ENCODE measurements at places on chromosomes 13 and 19.

DNA sequence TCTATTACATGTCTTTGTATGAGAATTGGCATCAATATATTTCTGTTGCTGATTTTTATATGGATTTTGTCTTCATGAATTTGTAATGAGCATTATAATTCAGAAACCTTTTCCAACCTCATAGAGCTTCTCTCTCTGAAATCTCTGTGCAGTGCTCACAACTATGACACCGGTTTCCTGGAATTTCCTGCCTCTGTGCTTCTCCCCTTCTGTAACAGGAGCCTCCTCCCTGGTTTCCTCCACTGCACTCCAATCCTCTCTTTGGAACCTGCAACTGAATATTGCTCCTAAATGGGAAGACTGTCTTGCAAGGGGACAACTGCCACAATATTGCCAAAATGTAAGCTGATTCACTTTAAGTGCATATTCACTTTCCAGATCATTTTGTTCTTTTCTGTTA lies 1147.9 kb downstream of the UQCRFS1 start:
- DNase-seq, result no peak

GRCh38 chr13:43514311-43514710 lies 272.5 kb downstream of the ENOX1 start:
- no peak for DNase-seq

DNA sequence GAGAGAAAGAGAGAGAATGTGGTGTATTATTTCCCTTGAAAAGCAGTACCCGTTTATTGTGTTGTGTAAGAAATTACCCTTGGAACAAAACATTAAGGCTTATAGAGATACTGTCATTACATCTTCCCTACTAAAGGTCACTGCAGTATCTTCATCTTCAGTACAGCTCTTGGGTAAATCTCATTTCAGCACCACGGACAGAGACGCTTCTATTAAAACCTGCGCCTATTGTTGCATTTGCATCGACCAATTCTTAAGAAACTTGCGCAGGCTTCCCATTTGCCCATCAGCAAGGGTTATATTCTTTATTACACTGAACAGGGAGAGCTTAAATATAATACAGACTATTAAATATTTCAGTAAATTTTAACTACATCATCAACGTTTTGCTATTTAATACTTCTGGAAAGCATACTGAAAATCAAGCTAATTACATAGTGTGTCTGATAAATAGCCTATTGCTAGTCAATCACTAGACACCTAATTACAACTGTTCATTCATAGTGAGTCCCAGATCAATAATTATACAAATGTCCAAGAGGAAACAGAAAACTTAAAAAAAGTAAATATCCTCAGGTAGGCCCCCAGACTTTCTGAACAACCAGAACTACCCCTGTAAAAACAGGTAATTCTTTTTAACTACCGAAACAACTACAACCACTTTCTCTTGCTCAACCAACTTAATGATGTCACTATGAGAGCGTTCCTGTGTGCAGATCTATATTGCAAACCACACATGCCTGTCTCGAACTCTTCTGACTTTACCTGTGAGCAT lies 350.6 kb downstream of the LIG4 start:
- peak; percentile 70 for DNase-seq

DNA sequence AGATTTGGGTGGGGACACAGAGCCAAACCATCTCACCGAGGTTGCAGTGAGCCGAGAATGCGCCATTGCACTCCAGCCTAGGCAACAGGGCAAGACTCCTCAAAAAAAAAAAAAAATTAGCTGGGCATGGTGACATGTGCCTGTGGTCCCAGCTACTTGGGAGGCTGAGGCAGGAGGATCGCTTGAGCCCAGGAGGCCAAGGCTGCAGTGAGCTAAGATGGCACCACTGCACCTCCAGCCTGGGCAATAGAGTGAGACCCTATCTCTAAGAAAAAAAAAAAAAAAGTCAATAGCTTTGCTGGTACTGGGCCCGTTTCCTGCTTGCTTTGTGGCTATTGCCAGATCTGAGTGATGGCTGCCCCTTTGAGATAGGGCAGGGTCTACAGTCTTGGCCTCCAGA lies 13.1 kb downstream of the ACP7 start:
- no peak for DNase-seq

- DNase-seq, result no peak
Measured at GRCh38 chr13:101535192-101535746, 82.8 kb downstream of the ITGBL1 start.

GRCh38 chr13:46211116-46211482 lies 629 bp upstream of the LRRC63 start:
- no peak for DNase-seq

- no peak for DNase-seq
Measured at GRCh38 chr19:13134626-13135025, 15.5 kb downstream of the STX10 start.

DNA sequence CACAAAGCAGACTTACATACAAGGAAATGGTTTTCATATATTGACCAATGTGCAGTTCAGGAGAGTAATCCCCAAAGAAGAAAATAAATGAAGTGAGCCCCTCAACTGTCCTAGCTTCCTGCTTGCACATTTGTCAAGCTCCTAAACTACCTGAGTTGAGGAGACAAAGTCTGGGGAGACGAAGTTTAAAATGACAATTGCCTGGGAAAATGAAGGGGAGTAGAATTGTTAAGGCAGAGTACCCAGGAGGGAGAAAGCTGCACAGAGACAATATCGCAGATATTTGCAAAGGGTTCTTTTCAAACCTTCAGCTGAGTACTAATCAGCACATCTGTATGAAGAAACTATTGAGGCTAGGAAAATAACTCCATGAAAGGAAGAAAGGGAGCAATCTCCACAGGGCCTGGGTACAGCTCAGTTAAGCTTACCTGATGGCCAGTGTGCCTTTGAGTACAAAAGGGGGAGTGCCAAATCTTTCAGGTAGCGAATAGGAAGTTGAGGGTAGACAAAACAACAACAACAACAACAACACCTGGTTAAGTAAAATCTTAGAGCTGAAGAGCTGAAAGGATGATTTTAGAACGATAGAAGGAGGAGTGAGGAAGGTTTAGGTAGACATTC lies 1700.1 kb upstream of the PRR20A start:
- no peak for DNase-seq

GRCh38 chr13:109385242-109385560 lies 401.2 kb downstream of the IRS2 start:
- no peak for DNase-seq

- no peak for DNase-seq
Measured at GRCh38 chr19:43525836-43526771, 897 bp downstream of the ETHE1 start.

- no peak for DNase-seq
Measured at GRCh38 chr13:40682449-40683240, 16.2 kb upstream of the FOXO1 start.

DNA sequence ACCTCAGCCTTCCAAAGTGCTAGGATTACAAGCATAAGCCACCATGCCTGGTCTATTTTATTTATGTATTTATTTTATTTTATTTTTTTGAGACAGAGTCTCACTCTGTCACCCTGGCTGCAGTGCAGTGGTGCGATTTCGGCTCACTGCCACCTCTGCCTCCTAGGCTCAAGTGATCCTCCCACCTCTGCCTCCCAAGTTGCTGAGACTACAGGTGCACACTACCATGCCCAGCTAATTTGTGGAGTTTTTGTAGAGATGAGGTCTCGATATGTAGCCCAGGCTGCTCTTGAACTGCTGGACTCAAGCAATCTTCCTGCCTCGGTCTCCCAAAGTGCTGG lies 10.3 kb upstream of the ADGRE5 start:
- no peak for DNase-seq

GRCh38 chr19:12137221-12137940 lies 2.8 kb downstream of the ZNF20 start:
- DNase-seq, result no peak

- DNase-seq, result no peak
Measured at GRCh38 chr19:31863122-31863521, 482.3 kb upstream of the ZNF507 start.

- no peak for DNase-seq
Measured at GRCh38 chr13:40235160-40235796, 431.2 kb downstream of the FOXO1 start.

- DNase-seq, result no peak
Measured at GRCh38 chr19:33301900-33302174, 497 bp downstream of the CEBPA start.

GRCh38 chr13:66657165-66657881 lies 572.8 kb downstream of the PCDH9 start:
- peak; percentile 95 for DNase-seq

GRCh38 chr13:94776956-94777355 lies 64.6 kb upstream of the SOX21 start:
- DNase-seq, result no peak

- no peak for DNase-seq
Measured at GRCh38 chr19:56942756-56943155, 102.2 kb upstream of the PEG3 start.

DNA sequence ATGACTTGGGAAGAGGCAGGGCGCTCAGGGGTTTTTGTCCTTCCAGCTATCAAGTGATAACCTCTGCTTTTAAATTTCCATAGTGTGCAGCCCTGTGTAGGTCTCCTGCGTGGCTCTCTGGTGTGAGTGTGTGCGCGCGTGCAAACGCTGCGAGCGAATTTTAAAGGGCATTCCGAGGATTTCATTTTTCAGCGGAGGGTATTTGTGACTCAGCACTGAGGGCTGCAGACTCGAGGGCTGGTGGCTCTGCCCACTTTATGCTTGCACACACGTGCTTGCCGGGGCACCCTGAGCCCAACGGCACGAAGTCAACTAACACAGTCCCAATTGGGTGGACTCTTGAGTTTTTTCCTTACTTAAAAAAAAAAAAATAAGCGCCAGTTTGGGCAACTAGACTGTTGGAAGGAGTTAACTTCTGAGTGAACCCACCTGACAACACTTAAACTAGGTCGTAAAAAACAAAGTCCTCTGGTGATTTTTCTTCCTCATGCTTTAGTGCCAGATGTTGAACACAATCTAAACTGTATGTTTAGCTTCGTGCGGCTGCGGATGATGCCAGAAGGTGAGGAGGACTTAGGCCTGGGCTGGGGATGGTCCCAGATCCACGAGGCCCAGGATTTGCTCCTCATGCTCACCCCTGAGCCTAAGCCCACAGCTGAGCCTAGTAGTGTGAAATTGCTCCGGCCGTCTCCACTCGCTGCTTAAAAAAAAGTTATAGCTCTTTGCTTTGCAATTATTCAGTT lies 2.1 kb downstream of the FGF9 start:
- peak; percentile 10 for DNase-seq
